ENCODE measurements at places on chromosomes 16 and 17.
A peak's percentile ranks its signal among the peaks of the same experiment; 100 is the strongest.

DNA sequence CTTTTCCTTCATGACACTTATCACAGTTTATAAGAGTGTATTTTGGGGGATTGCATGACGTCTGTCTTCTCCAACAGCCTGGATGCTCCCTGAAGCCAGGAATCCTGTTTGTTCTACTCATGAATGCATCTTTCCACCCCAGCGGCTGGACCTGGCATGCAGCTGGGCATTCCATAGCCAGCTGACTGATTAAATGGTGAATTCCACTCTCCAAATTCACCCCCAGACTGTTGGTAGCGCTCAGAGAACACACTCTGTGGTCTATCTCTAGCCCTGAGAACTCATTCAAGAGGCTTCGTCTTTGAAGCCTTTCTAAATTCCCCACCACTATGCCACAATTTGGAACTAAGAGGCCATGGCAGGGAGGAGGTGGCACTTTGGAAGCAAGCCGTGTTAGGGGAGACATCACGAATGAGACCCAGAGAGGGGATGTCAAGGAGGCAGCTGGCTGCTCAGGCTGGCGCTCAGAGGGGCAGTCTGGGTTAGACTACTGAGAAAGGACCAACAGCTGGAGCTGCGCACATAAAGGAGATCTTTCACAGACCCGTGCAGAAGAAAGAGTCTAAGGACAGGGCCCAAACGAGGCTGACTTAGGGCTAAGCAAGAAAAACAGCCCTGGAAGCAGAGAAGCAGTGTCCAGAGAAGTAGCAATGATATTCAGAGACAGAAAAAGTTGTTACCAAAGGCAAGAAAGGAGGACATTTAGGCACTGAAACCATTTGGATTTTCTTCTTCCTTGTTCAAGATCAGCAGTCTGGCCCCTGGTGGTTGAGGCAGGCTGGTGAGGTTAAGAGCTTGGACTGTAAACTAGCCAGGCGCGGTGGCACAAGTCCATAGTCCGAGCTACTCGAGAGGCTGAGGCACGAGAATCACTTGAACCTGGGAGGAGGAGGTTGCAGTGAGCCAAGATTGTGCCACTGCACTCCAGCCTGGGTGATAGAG is 42.4 kb upstream of the ZNF629 start:
- no peak for DNase-seq

DNA sequence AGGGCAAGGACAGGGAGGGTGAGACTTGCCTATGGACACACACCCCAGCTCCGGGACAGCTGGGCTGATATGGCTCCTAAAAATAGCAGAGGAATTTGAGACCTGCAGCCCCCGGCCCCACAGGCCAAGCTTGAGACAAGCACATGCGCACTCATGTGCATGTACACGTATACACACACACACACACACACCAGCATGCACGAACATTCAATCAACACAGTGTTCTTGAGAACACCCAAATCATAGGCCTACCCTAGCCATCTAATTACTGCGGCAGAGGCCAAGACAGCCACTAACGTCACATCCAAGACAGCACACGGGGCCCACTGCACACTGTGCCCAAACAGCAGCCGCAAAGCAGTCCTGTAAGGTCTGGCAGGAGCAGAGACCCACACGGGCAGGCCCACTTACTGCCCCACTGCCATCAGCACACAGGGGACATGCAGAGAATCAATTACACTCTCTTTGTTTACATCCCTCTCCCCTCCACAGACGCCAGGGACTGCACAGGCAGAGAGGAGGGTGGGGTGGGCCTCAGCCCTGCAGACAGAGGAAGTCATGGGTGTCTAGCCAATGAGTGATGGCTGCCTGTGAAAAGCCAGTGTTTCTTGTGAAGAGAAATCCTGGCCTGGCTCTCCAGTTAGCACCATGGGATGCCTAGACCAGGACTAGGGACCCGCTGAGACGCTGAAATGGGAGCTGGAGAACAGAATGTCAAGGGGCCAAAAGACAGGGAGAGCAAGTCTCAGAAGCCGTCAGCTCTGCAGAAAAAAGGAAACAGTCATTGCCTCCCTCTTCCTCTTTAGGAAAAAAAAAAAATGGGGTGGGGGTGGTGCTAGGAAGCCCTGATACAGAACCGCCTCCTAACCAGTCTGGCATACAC is 39.3 kb downstream of the MYO18A start:
- no peak for DNase-seq

- no peak for DNase-seq
These were observed 58.1 kb downstream of the ZDHHC7 start for GRCh38 chr16:84953190-84953746.

- no peak for DNase-seq
These were observed 24.9 kb downstream of the CDC42EP4 start for GRCh38 chr17:73286863-73287296.

DNA sequence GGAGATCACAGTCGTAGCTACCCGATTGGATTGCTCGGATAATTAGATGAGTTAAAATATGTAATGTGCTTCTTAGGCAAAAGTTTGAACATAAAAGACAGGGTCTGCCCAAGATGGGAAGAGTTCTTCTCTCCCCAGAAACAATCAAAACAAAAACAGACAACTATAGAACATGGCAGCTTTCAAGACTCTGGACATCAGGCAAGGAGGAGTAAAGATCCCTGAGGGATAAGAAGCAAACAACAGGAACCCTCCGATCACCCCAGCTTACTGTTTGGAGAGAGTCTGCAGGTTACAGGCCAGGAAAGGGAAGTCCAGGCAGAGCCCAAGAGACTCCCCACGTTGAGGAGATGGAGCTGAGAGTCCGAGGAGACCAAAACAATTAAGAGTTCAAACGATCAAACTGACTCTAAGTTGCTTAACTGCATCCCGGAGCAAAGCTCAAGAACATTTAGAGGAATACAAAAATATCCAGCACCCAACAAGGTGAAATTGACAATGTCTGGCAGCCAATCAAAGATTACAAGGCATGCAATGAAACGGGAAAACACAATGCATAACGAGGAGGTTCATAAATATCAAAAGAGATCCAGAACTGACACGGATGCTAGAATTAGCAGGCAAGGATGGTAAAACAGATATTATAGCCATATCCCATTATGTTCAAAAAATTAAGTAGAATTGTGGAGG is 3.9 kb downstream of the ASGR2 start:
- DNase-seq, result no peak

DNA sequence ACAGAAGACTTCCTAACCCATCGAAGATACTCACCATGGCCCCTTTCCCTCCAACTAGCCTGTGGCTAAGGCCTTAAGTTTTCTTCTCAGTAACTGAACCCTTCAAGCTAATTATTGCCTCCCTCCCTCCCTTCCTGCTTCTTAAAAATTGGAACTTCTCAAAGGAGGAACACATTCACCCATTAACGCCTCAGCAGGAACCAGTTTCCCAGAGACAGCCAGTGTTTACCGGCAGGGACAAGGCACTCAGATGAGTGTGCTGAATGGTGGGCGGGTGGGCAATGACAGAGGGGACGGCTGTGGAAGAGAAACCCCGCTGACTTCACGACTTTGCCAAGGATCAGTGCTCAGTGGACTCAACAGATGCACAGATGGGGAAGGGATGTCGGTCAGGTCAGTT is 20.3 kb downstream of the PITPNA start:
- DNase-seq, result no peak

DNA sequence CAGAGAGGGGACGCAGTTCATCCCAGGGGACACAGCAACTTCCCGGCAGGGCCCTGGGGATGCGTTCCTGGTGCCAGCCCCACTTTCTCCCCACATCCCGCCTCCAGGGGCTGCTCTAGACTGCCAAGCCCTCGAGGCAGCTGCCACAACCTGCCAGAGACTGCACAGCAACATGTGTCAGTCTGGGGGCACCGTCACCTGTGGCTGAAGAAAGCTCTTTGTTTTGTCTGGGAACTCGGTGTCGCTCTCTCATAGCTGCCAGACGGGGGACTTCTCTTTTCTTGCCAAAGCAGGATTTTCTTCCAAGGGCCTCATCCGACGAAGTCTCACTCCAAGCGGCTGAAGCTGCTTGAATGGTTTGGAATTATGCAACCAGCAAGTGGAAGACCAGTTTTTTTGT is 43.7 kb downstream of the COTL1 start:
- DNase-seq, result no peak

- no peak for DNase-seq
These were observed 39.4 kb downstream of the TIMM22 start for GRCh38 chr17:1036171-1036844.

GRCh38 chr16:56847173-56847910 is 17.7 kb upstream of the SLC12A3 start:
- no peak for DNase-seq

- no peak for DNase-seq
These were observed 22.8 kb downstream of the CPNE2 start for GRCh38 chr16:57115168-57115513.

- DNase-seq, result no peak
These were observed 92.7 kb downstream of the WSCD1 start for GRCh38 chr17:6162892-6163291.

DNA sequence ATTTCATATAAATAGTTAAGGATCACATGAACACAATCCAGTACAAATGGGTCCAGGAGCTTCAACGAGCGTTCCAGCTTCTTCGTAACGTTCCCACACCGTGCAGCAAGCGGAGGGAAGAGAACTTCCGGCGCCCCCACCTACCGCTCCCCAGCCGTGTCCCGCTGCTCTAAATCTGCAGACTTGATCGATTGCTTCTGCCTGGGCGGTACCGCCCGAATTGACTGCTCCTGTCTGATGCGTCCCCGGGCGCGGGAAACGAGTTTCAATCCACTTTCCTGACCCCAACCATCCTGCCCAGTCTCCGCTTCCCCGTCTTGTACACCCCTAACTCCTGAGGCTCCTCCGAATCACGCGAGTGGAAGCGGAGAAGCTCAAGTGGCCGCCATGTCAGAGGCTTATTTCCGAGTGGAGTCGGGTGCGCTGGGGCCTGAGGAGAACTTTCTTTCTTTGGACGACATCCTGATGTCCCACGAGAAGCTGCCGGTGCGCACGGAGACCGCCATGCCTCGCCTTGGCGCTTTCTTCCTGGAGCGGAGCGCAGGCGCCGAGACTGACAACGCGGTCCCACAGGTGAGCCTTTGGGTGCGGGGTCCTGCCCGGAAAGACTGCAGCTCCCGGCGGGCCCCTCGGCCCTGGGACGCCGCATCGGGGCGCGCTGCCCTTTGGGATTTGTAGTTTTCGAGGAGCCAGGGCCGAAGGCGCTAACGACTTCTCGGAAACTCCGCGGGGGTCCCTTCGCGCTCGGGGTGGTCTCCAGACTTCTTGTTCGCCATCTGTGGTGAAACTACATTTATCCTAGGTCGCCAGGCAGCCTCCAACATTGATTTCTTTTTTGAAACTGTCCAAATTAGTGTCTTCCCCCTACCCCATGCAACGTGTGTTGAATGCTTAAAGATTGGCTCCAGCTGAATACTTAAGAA is at the start of gene GINS3:
GINS3 (plus strand) TSS at position 257 of the 923 bp plus-strand sequence; CDS start at position 388, 131 bp downstream.
- peak; percentile 46 for DNase-seq

- no peak for DNase-seq
These were observed 16.5 kb upstream of the NUDT16L1 start for GRCh38 chr16:4676831-4677230.

DNA sequence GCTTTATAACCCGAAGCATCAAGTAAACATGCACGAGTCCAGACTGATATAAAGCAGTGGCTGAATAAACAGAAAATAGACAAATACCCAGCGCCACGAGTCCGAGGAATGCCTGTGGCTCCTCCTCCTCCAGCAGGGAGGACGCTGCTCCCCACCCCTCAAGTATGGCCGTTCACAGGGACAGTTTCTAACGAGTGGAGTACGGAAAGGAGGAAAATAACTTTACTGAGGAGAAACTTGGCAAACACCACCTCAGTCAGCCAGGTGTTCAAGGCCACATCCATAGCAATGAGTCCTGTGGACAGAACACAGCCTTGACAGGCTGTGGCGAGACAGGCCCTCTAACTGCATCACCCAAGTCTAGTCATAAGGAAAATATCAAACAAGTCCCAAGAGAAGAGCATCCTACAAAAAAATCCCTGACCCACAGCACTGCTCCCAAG is 9.2 kb downstream of the ZDHHC7 start:
- DNase-seq, result no peak

DNA sequence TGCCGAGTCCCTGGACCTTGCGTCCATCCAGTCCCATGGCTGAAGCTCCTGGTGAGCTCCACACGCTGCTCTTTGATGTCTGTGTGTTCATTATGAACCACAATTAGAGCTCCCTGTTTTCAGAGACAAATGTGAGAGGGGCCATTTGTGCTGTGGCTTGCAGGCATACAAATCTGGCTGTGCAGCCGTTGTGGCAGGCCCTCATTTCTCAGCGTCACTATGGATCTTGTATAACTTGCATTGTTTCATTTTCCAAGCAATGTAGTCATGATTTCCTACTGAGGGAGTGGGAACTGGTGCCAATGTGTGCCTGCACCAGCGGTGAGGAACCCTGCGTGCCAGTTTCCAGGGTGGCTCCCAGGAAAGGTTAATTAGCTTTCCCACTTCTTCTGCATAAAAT is 542.6 kb downstream of the TMEM114 start:
- DNase-seq, result no peak

DNA sequence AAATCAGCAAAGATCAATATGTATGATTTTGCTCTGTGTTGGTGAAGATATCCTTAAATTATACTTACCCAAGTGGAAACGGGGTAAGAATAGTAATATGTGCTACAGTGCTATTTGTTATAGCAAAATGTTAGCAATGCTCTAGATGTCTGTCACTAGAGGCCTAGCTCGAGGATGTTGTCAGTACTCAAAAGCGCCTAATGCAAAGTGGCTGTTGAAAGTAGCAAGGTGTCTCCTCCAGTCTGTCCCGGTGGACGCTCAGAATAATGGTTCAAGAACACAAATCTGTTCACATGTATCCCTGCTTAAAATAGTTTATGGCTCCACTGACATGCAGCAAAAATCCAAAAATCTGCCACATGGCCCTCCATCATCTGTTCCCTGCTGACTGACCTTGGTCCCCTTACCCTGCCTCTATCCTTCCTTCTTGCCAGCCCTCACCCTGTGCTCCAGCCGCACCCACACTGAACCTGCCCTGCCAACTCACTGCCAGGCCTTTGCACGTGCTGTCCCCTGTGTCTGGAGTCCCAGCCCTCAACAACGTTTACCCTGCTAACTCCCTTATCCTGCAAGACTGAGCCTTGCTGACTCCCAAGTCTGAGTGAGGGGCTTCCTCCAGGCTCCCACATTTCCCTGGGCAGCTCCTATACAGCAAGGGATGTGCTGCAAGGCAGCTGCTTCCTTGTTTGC is 9.6 kb upstream of the RNF112 start:
- DNase-seq, result no peak

- no peak for DNase-seq
These were observed 141.7 kb upstream of the C17orf78 start for GRCh38 chr17:37234106-37234505.

- DNase-seq, result no peak
These were observed 35.1 kb upstream of the IL34 start for GRCh38 chr16:70611224-70611598.

GRCh38 chr16:1336619-1337018 is 3.2 kb downstream of the BAIAP3 start:
- no peak for DNase-seq

DNA sequence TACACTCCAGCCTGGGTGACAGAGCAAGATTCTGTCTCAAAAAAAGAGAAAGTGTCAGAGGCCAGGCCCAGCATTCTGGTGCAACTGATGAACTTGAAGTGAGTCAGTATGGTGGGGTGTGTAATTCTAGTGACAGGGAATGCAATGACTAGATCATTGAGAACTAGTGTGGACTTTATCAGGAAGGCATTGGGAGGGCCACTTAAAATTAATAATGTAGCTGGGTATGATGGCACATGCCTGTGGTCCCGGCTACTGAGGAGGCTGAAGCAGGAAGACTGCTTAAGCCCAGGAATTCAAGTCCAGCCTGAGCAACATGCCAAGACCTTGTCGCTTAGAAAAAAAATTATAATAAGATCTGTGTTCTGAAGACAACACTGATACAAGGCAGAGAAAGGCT is 90.8 kb downstream of the STX8 start:
- no peak for DNase-seq
